ENCODE measurements at places on chromosomes 1 and 21.

GRCh38 chr1:70993798-70994197 is 53.8 kb downstream of the PTGER3 start:
- DNase-seq, result no peak

DNA sequence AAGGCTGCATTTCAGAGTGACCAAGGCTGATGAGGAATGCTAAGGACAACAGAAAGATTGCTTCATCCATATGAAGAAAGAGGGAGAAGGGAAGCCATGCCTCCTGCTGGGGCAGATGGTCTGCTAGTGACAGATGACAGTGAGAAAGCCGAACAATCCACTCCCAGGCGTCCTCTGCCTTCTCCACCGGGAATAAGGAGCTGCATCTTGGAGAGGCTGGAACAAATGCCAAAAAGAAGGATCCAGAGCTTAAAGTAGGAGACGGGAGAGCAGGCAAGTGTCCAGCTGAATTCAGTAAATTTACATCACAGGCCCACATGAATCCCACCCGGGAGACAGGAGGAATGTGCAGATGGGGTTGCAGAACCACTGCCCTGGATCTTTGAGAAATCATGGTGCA is 33.4 kb downstream of the DDX20 start:
- DNase-seq, result no peak

GRCh38 chr1:228231189-228231588 is 23.3 kb downstream of the OBSCN start:
- DNase-seq, result no peak

DNA sequence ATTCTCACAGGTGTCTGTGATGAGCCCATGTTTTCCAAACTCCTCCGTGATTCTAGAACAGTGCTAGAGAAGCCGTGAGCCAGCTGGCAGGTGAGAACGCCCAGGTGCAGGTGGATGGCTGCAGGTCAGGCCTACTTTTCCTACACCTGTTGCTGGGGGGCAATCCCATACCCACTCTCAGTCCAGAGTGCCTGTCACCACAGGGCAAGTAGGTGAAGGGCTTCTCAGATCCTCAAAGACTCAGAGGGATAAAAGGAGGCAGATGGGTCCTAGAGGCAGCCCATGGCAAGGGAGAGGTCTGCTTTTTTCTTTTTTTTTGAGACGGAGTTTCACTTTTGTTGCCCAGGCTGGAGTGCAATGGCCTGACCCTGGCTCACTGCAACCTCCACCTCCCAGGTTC is 50.7 kb upstream of the H6PD start:
- no peak for DNase-seq

DNA sequence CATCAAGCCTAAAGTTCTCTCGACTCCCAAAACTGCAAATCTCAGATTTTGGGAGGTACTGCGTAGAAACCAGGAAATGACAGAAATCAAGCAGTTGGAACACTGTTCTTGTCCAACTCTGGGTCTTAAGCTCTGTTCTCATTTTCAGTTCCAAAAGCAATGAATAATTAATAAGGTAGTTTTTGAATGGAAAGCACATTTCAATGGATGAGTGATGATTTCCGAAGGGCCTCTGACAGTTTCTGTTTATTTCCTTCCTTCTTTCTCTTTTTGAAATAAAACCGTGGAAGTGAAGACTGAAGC is 20.9 kb upstream of the TARBP1 start:
- no peak for DNase-seq

GRCh38 chr1:169565335-169566271 is 20.7 kb downstream of the F5 start:
- DNase-seq, result no peak

DNA sequence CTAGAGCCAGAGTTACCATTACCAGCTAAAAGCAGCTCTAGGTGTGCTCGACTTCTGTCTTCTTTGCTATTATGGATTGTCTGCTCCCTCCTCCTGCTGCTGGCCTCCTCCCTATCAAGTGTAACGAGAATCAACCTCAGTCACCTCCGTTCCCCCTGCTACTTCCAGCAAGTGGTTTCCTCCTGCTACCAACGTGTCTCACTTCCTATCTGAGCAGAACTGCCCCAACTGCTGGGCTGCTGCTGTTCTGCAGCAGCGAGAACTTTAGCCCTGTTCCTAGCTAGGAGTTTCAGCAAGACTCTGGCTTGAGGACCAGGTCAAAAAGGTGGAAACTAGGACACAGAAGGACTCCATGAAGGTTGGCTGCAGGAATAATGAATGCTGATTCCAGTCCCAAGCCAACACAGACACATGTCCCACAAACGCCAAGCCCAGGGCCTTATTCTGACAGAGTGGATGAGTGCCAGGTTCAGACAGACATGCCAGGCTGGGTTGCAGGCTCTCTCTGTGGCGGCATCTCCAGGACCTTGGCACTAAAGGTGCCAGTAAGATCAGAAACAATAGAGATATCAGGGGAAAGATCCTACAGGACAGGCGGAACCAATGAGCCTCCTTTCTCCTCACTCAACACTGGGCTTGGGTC is 46.9 kb downstream of the CD34 start:
- no peak for DNase-seq

GRCh38 chr1:110597966-110598365 is 8.2 kb downstream of the KCNA2 start:
- no peak for DNase-seq

- DNase-seq, result no peak
These were observed 748 bp upstream of the ATP6V0B start for GRCh38 chr1:43973981-43974442.

- DNase-seq, result no peak
These were observed 50.6 kb downstream of the RAB3GAP2 start for GRCh38 chr1:220221670-220222069.

GRCh38 chr1:2093055-2093454 is 42.8 kb downstream of the PRKCZ start:
- no peak for DNase-seq

- DNase-seq, result no peak
These were observed 355.7 kb upstream of the DUSP10 start for GRCh38 chr1:222097588-222097987.

GRCh38 chr1:7621334-7622219 is 149.5 kb upstream of the VAMP3 start:
- no peak for DNase-seq
